ENCODE measurements at places on chromosomes 5 and 9.

DNA sequence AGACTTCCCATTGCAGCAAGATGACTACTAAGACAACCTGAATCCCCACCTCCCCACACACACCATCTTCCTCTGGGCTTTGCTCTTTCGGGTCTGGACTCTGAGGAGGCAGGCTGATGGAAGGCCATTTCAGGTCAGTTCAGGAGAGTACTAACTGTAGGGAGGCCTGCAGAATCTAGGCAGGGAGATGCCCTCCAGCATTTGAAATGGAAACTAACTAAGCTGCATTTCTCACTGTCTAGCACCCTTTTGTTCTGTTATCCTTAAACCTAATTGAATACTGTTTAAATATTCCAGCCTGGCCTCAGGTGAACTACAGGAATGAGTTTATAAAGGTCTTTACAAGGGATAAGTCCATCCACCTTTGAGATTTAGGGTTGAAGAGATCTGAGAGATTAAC, 4.9 kb upstream of the TBCA start:
- DNase-seq: no peak

DNA sequence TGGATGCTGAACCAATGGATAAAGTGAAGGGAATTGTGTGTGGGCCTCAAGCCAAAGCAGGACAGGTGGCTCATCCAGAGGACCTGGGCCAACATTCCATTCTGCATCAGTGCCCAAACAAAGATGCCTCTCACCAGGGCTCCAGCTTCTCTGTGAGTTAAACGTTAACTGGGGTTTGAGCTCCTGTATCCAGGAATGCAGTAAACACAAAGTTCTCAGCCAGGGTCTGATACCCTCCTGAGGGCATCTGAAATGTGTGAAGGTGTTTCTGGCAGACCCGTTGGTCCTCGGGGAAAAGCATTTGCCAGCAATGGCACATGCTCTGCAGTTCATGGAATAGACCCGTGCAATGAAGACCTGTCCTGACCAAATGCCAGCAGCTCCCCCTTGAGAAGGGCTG, 33.9 kb upstream of the AOPEP start:
- DNase-seq: no peak

GRCh38 chr9:127075624-127076372, 46.6 kb downstream of the ANGPTL2 start:
- DNase-seq: no peak

- no peak for DNase-seq
Observed at GRCh38 chr9:137012694-137013570, 15.1 kb downstream of the ABCA2 start.

DNA sequence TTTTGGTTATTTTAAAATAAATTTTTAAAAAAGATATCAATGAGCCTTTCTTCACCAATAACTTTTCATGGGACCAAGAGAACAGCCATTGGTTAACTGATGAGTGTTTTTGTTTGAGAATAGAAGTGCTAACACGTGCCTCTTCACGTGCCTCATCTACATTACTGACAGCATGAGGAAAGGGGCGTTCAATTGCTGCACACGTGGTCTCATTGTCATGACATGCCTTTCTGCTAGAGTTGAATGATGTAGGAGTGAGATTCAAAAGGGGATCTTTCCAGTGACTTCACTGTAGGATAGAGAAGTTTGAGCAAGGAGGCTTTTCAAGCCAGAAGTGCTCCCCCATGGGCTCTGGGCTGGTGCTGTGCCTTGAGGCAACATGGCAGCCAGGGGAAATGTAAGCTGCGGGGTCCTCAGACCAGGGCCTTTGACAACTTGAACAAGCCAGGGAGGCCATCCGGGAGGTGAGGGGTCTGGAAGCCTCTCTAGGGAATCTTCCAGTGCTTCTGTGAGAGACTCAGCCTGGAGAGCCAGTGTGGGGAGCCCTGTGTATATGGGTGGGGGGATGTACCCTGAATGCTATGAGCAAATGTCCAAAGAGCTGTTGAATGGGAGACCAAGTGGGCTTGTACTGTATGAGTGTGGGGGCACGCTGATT, 51.2 kb upstream of the FSTL4 start:
- no peak for DNase-seq

DNA sequence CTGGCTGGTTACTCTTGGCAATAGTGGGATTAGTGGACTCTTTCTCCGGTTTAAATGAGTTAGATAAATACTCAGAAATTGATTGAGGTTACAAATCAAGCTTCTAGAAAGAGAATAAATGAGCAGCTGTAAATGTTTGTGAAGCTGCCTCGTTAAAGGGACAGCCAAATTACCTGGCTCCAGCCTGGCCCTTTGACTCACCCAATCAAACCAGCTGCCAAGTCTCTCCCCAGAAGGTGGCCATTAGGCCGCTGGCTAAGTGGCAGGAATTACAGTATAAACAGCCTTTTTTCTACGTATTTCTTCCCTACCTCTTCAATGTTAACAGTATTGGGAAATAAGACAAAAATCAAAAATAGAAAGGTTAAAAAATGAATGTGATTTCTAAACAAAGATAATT, 46.0 kb upstream of the SRFBP1 start:
- DNase-seq: no peak

GRCh38 chr5:35213608-35214007, 16.7 kb downstream of the PRLR start:
- no peak for DNase-seq
